Effector CD8-positive, alpha-beta T cell (primary cell): ENCODE measurements at places on chromosomes 1 and 21.

- DNase-seq = no peak
Observed at GRCh38 chr21:43864313-43864961, 586 bp upstream of the AGPAT3 start.

DNA sequence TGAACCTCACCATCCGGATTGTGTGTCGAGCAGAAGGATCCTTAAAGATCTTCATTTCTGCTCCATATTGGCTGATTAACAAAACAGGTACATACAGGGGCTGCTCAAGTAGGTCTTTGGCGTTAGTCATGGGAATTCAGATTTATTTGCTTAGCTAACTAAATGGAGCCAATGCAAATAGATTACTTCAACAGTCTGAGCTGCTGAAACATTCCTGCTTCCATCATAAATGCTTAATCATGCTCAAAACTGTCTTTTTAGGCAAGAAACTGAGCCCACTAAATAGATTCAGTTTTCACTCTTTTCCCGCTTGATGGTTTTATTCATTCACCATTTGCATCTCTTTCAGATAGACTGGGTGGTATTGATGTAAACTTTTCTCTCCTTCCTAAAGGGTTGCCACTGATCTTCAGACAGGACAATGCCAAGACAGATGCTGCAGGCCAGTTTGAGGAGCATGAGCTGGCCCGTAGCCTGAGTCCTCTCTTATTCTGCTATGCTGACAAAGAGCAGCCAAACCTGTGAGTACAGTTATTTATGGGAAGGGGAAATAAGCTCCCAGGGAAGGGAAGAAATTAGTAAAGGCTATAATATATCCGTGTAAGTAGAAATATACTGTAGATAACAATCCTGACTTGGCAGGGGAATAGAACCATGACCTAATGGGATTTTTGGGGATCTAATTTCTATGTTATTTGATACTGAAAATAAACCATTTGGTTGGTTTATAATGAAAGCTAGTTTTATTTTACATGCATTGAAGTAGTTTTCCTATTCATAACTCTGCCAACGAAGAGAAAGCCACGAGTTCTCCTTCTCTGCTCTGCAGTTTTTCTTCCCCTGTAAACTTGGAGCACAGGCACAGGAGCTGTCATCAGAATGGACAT, 126.4 kb downstream of the VPS13D start:
- DNase-seq = no peak

GRCh38 chr21:42111470-42111743, 40.3 kb downstream of the UMODL1 start:
- DNase-seq = no peak

- no peak for DNase-seq
Observed at GRCh38 chr1:231606712-231607111, 19.9 kb upstream of the DISC1 start.

DNA sequence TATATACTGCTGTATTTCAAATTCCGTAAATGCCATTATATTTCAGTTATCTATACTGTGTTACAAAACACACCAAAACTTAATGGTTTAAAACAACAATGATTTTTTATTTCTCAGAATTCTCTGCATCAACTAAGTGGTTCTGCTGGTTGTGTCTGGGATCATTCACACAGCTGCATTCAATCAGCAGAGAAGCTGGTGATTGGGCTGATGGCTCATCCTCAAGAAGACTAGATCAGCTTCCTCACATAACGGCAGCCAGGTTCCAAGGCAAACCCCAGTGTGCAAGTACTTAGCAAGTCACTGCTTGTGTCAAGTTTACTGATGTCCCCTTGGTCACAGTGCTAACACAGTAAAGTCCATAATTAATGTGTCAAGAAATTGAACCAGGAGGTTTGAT, 86.3 kb upstream of the VANGL1 start:
- no peak for DNase-seq

- DNase-seq = no peak
Observed at GRCh38 chr1:12626888-12627287, 8.9 kb upstream of the DHRS3 start.

DNA sequence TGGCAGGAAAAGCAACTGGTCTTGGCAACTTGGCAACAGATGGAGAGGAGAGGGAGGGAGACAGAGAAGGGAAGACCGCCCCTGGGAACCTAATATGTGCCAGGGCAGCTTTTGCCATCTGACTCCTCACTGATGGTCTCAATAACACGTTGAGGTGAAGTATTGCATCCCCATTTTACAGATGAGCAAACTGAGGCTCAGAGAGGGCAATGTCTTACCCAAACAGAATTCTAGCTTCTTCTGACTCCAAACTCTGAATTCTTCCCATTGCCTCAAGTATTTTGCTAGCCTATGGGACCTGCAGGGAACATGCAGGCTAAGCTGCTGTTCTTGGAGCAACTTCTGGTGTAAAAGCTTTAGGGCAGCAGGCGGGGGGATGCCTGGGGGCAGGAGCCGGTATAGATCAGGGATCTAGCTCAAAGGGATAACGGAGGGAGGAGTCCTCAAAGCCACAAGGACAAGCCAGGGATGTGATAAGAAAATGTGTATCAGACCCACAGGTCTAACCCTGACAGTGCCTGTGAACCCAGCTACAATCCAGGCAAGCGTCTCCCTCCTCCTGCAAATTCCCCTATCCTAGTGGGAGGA, 7.2 kb upstream of the GUCA2A start:
- no peak for DNase-seq

GRCh38 chr1:98078596-98078995, 157.8 kb upstream of the DPYD start:
- no peak for DNase-seq

- DNase-seq = no peak
Observed at GRCh38 chr21:36241717-36242116, 78.3 kb upstream of the MORC3 start.

GRCh38 chr21:45887120-45887611, 94.4 kb upstream of the COL6A1 start:
- no peak for DNase-seq

DNA sequence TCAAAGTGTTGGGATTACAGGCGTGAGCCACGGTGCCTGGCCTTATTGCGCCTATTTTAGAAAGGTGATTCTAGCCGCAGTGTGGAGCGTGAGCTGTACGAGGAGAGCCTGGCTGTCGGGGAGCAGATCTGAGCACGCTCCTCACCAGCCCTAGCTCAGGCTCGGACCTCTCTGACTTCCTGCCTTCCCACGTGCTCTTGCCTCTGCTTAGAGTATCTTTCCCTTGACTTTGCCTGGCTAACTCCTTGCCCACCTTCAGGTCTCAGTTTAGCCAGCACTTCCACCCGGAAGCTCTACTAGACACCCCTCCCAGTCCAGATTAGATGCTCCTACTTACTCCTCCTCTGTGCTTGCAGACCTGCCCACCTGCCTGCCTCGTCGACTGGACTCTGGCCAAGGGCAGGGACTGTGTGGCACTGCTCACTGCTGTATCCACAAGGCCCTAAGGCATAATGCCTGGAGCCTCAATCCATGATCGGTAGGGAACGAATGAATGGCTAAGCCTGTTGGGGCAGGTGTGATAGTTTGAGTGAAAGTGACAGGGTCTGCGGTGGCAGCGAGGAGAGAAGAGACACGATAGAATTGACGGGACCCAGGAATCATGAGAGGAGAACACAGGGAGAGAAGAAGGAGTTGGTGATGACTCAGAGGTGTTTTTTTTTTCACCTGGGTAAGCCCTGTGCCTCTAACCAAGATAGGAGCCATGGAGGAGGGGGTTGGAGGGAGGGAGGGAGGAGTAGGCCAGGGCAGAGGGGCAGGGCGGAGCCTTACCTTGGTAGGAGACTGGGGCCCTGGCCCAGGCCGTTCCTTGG, 28.1 kb upstream of the WASF2 start:
- no peak for DNase-seq
